ENCODE measurements at places on chromosomes 6 and 20. TPM values are rescaled to one million over a fixed set of nuclear protein-coding genes. Genes with fewer than 3 reads are reported as not detected.

DNA sequence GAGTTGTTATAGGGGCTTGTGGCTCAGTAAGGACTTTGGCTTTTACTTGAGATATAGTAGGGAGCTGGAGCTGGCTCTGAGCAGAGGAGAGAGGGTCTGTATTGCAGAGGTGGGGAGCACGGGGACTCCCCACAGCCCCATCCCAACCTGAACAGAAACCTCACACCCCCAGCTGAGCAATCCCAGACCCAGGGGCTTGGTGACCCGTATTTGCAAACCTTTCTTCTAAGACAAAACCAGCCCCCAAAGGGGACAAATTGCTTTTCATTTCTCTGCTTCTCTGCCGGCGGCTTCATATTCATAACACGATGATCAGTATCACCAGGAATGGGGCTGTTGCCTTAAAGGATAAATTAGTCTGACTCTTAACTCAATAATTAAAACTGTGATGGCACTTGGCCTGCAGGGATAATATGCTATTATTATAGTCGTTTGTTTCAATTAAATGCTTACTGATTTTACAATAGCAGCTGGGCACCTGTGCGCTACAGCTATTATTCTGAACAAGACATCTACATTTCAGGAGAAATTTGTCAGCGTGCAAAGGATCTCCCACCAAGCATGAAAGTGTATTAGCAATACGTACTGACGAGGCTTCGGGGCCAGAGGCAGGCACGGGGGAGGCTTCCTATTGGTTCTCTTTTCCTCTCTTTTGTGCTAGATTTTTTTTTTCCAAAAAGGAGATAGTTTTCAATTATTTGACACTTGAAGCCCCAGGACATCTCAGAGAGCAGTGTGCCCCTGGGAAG lies 118.1 kb downstream of the TOX2 start:
- DNase-seq: peak; percentile 12

ZSCAN31 gene
- 3.7 TPM for total RNA-seq

- no peak for DNase-seq
Observed at GRCh38 chr6:46626228-46626909, 26.2 kb downstream of the CYP39A1 start.

SMOC2 gene
- total RNA-seq: 1.8 TPM

GRCh38 chr20:36629719-36630681 lies 16.0 kb downstream of the SLA2 start:
- no peak for DNase-seq

DNA sequence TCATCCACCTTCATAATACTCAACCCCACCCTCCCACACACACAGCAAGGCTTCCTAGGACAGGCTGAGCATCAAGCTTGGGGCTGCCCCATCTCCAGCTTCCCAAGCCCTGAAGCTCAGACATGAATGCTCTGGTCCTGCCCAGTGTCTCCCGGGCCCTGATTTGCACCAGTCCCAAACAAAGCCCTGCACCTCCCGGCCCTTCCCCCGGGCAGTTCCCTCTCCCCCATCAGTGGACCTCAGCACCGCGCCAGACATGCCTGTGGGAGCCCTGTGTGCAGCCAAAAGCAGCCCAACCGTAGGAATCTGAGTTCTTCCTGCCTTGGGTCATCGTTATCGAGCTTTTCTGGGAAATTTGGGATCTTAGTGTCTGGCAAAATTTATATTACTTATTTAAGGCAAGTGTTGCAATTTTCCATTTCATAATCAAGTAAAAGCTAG lies 63.5 kb downstream of the THBS2 start:
- no peak for DNase-seq
